Globus pallidus (tissue), 1 donor: ENCODE measurements at places on chromosomes 11 and 22.

DNA sequence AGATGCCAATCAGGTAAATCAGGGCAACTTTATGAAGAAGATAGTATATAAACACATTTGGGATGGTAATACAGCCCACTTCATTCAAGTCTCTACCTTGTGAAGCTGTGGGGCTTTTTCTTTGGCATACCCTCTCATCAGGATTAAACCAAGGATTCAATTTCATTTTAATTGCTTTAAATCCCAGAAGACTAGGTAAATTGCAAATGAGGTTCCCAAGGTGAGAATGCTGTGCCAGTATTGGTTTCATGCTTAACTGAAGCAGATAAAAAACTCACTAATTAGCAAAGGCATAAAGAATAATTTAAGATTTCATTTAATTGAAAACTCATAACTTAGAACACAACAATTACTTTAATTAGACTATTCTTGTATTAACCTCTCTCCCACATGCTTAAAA, 1218.1 kb downstream of the FAM181B start:
- no peak for DNase-seq

GRCh38 chr11:112570333-112570732, 309.7 kb upstream of the PLET1 start:
- DNase-seq, result no peak

DNA sequence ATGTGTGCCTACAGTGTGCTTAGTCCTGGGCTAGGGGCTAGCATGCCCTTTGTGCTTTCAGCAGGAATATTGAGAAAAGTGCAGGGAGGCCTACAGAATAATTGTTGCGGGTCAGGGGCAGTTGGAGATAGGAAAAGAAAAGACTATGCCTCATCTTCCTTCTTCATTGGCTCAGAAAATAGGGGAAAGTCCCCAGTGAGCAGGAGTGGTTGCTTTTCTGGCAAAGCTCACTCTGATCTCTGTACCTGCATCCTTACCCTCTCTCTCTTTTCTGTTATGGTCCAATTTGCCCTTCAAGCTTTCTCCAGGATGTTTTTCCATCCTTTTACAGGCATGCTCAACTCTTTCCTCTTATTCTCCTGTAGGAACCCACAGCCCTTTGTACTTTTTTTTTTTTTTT, 29.5 kb upstream of the RRM1 start:
- DNase-seq, result no peak

GRCh38 chr11:95254716-95255115, 23.7 kb upstream of the SESN3 start:
- DNase-seq, result no peak
